Stimulated activated CD8-positive, alpha-beta memory T cell treated with anti-CD3 and anti-CD28 coated beads, Interleukin-15, amount 100 ng/mL, for 24 hours (primary cell): ENCODE measurements at places on chromosomes 1 and 21.

DNA sequence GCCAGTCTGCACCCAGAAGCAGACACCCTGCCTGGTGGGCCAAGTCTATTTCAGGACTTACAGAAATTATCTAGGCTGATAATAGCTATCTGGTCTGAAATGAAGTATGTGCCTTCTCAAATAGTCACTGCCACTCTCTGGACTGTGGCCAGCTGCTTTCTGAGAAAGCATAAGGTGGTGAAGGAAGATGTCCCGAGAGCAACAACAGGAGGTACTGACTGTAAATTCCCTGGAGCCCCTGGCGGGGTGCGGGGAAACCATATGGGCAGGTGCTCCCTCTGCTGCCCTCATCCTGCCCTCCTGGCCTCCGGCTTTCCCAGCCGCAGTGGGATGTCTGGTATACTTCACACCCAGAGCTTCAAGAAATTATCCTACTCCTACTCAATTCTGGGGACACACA lies 86.8 kb downstream of the TGFBR3 start:
- DNase-seq: no peak

- DNase-seq: no peak
These were observed 8.6 kb downstream of the ARF1 start for GRCh38 chr1:228091084-228091483.

- no peak for DNase-seq
These were observed at the start of gene SLC44A3 for GRCh38 chr1:94819945-94820746. Gene SLC44A3, plus strand, starts transcription at chr1:94820357. Its CDS starts 95 bp downstream, at chr1:94820452.

GRCh38 chr1:24643363-24644099 lies 429 bp downstream of the SRRM1 start:
- no peak for DNase-seq

- no peak for DNase-seq
These were observed 113.1 kb upstream of the RGS18 start for GRCh38 chr1:192045131-192045530.

DNA sequence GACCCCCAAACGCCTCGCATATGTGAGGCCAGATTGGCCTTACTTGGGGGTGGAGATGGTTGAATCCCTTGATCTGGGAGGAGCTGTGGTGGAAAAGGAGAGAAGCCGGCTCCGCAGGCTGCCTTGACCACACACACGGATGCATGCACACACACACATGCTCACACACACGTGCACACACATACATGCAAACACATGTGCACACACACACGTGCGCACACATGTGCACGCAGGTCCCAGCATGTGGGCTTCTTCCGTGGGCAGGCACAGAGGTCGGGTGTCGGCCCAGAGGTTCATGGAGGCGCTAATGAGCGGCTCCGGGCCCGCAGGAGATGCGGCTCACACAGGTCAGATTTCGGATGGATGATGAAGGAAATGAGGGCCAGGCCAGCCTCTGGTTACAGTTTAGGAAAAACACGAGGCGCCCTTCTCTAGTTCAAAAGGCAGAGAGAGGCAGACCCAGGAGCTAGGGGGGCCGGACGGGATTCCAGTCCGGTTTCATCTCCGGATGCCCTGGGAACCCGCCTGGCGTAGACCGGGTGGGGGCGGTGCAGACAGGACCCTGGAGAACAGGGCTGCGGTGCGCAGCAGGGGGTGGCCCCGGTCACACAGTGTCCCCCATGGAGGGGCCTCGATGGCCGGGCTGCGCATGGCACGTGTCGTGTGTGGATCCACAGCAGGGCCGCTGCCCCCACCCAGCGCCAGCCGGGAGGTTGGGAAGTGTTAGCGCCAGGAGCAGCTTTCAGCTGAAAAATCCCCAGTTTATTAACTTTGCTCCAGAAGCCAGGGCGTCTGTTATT lies 91.1 kb upstream of the ACTRT2 start:
- DNase-seq: no peak

GRCh38 chr1:1120866-1121591 lies 5.1 kb upstream of the C1orf159 start:
- DNase-seq: no peak

GRCh38 chr1:189432753-189433152 lies 1044.9 kb downstream of the BRINP3 start:
- no peak for DNase-seq

GRCh38 chr1:28110555-28110954 lies 22.1 kb upstream of the EYA3 start:
- DNase-seq: no peak

GRCh38 chr1:23344987-23345472 lies 946 bp upstream of the HNRNPR start:
- no peak for DNase-seq

DNA sequence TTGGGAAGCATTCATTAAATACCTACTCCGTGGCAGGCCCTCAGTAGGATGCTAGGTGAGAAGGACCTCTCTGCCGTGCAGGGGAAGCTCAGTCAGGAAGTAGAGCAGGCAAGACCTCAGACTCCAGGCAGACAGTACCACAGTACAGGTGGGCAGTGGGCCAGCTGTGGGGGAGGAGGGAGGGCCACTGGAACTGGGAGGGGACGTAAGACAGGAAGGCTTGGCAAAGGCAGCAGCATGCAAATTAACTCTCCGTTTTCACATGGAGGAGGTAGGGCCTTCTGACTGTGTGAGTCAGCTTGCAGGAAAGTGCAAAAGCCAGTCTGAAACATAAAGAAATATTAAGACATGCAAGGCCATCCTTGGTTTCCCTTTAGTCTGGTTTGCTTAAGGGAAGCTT lies 157.7 kb downstream of the TRIM33 start:
- DNase-seq: no peak

DNA sequence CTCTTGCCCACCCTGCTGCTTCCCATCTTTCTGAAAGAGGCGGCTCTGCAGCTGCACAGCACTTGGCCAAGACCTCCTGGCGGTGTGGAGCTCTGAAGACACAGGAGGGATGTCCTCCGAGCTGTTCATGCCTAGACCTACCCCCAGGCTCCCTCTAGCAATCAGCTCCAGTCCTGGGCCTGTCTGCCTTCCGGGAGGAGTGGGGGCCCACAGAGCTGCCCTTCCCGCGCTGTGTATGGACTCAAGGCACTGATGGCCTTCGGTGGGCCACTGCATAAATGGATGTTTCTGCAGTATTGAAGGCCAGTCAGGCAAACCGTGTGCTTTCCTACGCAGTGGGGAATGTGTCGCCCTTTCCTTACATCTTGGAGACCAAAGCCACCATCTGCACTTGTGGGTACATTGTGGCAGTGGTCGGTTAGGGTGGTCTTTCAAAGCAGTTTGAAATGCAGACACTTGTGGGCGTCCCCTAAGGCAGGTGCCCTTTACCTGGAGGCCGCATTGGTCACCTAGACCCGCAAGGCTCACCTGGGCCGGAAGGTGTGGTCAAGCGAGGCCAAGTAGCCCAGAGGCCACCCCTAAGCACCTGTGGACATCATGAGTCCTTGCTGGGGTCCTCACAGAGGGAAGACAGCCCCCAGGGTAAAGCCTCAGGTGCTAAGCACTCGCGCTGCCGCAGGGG lies 912 bp upstream of the PKNOX1 start:
- no peak for DNase-seq

DNA sequence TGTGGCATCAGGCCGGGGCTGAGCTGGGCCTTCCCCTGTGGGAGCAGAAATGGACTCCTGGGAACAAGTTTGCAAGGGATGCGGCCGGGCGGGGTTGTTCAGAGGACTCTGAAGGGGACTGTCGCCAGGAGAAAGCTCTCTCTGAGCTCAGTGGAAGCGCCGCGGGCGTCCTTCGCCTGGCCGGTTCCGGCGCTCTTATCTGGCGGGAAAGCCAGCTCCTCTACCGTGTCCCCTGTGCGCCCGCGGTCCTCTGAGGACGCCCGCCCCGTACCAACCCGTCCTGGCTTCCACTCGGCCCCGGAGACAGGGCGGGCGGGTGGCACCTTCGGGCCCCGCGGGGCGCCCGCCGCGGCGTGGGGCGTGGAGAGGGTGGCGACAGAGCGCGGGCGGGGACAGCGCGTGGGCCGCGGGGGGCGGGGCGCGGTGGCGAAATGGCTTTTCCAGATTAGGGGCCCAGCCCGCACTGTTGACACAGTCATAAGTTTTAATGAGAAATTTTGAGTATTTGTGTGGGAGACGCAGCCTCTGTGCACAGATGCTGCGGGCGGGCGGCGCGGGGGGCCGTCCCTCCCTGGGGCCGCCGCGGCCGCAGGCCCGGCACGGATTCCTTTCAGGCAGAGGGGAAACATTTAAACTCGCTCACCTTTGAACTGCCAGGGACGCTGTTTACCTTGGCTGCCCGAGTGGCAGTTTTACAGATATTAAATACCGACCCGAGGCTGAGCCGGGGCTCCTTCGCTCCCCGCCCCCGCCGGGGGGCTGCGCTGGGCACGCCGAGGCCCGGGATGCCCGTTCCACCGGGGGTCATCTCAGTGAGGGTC lies 70.2 kb downstream of the FOXD2 start:
- no peak for DNase-seq

DNA sequence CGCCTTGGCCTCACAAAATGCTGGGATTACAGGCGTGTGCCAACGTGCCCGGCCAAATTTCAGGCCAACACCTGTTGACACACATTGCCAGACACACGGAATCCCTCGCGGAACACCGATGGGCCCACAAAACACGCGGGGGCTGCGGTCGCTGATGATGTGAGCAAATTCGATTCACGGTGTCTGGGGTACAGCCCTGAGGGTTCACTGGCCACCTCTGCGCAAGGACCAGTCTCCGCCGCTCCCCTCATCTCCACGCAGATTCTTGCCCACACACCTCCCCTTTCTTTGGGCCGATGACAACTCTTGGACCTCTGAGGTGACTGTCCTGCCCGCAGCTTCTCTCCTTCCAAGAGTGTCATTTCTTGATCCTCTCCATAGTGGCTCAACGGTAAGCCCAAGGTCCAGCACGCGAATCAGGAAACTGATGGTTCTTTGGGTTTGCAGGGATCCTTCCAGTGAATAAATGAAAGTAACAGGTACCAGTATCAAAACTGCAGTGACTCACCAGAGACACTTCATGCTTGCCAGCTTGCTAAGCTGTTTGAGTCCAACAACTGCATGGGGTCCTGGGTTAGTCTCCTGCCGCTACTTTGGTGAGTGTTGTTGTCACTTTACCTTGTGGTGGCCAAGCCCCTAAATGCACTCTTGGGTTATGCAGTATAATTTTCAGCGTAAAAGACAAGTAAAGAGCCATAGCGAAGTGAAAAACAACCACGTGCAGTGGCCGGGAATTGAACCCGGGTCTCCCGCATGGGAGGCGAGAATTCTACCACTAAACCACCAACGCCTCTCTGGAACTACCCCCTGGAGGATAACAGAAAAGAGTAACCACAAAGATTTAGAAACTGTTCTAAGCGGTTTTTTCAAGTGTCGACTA lies 11.0 kb upstream of the RNU1-3 start:
- DNase-seq: no peak

DNA sequence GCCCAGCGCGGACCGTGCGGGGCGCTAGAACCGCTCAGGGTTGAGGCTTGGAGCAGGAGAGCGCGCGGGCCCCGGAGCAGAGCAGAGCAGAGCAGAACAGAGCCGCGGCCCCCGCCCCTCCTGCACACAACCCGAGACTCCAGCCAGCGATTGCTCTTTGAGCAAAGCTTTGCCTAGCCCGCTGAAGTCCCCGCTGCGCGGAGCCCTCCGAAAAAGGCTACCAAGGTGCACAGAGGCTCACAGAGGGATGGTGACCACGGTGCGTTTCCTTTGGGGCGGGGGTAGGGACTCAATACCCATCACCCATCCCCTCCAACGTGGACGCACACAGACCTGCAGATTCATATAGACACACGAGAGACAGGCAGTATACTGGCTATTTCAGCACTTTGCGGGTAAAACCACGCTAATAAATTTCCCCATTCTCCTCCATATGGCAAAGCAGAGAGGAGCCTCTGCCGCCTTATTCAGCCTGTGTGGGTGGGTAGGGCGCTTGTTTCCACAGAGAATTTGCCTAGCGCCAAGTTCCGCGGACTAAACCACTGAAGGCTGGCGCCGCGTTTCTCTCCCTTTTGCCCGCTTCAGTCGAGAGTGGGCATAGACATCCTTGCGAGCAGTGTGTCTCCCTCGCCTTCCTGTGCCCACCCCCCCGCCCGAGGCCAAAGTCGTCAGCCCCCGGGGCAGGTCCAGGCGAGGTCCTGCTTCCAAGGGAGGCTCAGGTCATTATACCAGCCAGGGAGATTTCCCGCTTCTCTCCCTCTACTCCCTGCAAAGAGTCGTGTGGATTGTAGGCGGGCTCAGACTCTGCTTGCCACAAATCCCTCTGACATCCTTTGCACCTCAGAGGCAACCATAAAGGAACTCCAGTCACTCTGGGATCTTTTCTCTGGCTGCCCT lies 8.5 kb downstream of the HLX start:
- no peak for DNase-seq

DNA sequence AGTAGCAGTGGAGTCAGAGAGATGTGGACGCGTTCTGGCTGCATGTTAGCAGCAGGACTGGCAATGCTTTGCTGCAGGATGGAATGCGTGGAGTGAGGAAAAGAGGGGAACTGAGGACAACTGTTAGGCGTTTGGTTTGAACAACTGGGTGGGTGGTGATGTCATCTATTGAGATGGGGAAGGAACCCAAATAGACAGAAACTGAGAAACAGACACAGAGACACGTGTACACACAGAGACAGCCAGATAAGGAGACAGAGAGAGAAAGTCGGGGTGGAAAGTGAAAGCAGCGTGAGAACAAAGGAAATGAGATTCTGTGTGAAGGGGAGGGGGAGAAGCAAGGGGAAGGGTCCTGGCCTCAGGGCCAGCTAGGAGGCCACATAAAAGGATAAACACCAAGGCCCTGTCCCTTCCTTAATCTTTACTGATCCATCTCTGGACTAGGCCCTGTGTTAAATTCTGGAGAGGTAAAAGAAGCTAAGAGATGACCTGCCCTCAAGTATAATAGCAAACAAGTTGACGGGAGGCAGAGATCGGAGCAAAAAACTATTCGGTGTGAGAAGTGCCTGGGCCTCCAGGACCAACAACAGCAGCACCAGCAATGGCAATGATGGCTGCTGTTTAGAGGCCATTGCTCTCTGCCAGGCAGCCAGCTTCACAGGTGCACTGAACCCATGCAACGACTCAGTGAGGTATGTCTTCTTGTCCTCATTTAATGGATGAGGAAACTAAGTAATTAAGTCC lies 31.6 kb downstream of the VWA5B1 start:
- DNase-seq: no peak

DNA sequence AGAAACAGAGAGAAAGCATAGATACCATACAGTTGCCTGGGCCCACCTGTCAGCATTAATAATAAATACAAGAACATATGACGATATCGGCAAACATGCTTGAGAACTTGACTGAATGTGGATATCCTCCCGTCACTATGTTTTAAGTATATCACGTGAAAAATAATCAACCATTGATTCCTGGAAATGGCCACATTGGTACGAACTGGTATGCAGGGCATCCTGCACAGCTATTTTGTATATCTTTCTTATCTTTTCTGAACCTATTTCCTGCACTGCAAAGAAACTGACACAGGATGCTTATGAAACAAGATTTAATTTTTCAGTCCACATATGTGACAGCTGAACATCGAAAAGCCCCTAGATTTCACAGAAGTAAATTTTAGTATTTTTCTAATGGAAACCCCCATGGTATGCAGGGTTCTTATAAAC lies 22.8 kb upstream of the RGS1 start:
- no peak for DNase-seq
